ENCODE measurements at places on chromosomes 2 and 18.

- no peak for DNase-seq
These were observed 816.8 kb downstream of the TRIB2 start for GRCh38 chr2:13533524-13533922.

DNA sequence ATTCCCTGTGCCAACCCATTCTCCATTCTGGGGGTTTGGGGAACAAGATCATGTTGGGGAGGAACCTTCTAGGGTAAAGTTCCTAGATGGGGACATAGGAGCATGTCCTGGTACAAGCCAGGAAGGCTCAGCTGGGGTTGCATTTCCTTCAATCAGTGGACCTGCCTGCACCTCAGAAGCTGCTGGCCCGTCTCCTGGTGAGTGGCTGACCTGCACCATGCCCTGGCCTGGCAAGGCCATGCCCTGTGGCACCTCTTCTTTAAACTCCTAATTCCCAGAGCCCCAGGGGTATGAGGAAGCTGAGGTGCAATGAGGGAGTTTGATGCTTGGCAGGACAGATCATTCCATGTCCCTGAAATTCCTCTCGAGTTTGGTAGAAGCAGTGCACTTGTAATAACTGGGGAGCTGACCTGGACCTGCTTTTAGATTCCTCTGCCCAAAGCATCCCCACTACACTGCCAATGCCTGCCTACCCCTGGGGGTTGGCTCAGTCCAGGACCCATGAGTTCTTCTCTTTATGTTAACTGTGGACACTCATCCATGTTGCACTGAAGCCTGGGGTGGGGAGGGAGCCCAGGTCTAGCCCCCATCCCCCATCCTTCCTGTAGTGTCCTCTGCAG is 25.3 kb downstream of the MROH2A start:
- DNase-seq = no peak

DNA sequence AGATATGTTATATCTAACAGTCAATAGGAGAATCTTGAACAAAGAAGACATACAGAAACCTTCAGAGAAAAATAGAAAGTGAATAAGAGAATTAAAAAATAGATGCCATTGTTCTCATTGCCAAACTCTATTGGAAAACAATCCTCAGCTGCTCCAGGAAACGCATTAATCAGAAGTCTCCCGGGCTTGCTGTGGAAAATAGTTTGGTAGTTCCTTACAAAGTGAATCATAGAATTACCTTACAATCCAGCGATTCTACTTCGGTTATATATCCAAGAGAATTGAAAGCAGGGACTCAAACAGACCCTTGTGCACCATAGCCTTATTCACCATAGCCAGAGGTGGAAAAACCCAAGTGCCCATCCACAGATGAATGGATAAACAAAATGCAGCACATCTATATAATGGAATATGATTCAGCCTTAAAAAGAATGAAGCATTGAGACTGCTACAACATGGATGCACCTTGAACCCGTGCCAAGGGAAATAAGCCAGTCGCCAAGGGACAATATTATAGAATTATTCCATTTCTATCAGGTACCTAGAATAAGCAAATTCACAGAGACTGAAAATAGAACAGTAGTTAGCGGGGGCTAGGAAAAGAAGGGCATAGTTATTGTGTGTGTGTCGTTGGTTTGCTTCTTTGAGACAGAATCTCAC is 21.9 kb upstream of the CHRNA1 start:
- no peak for DNase-seq

DNA sequence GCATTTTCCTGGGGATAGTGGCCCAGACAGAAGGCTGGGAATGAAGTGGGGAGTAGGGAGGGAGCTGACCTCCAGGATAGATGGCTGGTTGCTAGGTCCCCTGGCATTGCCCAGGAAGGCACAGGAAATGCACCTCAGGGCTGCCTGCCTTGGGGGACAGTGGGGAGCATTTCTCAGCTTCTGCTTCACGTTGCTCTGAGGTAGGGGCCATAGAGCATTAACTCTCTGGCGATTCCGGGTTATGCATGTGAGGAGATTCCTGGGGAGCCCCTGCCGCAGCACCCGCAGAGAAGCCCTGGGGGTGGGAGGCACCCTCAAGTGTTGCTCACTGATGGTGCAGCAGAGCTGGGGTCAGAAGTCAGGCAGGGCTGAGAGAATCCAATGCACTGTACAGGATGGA is 256.5 kb downstream of the CYP26B1 start:
- DNase-seq = no peak

GRCh38 chr2:154603682-154604081 is 94.8 kb upstream of the KCNJ3 start:
- no peak for DNase-seq

DNA sequence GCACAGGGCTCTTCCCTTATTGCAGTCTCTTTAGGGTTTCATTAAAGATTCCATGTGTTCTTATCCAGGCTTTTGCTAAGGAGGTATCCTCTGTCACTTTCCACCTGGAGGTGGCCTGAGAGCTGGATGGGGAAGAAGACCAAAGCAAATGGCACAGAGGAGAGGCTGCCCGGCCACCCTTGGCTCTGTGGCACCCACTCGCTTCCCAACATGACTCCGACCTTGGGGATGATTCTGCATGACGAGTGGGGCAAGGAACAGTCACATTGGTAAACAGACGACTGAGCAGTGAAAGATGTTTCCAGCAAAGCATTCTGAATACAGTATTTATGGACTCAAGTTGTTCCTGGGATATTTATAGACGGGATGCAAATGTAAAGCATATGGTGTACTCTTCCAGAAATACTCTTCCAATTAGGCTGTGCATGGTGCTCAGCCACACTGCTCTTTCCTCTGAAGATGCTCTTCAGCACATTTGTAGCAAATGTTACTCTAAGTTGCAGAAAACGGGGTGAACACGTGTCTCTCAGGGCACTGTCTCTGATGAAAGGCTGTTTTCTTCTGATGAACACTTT is 377.1 kb upstream of the HS6ST1 start:
- DNase-seq = no peak

DNA sequence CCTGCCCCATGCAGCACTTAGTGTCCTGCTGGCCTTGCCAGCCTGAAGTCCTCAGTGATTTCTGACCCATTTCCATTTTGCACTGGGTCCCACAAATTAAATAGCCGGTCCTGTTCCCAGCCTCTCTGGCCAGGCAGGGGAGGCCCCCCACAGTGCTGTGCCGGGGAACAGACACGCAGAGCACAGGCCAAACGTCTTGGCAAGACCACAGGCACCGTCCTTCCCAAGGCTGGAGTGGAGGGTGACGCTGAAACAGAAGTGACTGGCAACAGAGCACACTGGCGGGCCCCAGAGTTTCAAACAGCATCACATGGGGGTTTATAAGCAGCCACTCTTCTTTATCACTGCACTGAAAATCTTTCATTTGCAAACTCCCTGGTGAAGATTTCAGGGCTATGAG is 52.2 kb downstream of the EDAR start:
- peak; percentile 9 for DNase-seq

DNA sequence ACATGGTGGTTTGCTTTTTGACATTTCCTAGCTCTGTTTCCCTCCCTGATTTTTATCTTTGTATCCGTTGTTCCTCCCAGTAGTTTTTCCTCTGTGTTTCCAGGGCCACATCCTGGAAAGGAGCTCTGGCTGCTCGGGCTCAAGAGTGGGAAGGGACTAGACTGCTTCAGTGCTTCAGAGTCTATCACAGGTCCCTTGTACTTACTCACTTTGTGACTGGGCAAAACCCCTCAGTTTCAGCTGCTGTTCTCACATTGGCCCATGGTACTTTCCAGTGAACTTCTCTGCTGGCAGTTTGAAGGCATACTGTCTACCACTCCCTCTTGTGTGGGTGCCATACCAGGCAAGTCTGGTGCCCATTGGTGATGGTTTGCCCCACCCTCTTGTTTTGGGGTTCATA is 7.5 kb upstream of the STAMBP start:
- DNase-seq = no peak

DNA sequence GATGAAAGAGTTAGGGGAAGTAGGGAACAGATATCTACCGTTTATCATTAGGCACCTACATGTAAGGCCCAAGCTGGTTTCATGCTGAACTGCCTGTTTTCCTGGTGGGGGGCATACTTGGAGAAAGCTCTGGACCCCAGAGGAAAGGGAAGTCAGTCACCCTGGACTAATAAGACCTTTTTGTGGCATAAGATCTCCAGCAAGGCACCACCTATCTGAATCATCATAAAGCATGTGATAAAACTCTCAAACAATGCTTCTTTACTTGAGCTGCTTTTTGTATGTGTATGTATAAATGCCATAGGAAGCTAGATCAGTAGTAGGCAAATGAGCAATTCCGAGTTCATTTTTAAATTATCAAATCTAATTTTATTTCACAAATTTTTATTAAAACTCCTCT is 104.8 kb downstream of the TANC1 start:
- DNase-seq = no peak

GRCh38 chr2:140797718-140798117 is 1333.1 kb downstream of the LRP1B start:
- no peak for DNase-seq

DNA sequence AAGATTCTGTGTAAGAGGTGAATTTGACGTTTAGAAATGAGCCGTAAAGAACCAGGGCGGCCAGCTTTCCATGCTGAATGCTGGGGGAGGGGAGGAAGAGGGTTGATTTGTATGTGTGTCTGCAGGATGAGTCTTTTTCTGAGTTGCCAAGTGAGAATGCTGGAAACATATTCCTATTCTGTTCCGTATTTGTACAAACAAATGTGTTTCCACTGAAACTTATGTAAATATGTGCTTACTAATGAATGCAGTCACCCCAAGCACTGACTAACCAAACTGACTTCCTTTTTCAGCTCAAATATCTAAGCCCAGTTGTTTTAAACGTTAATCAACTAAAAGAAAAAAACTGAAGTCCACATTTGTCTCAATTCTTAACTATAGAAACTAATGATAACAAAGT is 74.9 kb upstream of the APCDD1 start:
- no peak for DNase-seq

GRCh38 chr2:99336804-99337112 is 431 bp upstream of the EIF5B start:
- DNase-seq = no peak

- no peak for DNase-seq
These were observed 94.4 kb upstream of the HDAC4 start for GRCh38 chr2:239495175-239495574.

DNA sequence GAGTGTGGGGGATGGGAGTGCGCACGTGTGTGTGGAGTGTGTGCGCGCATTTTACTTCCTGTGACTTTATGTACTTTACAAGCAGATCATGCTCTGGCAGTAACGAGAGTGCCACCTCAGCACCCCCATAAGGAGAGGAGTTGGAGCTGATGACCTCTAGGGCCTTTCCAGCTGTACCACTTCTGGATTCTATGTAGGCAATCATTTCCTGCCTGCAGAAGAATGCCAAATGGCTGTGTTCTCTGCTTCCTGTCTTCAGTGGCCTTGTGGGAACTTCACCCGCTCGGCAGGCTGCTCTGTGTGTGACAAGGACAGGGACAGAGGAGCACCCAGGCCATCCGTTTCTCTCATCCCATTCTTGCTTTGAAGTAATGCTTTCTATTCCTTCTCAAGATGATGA is 22.8 kb upstream of the ZNF385B start:
- DNase-seq = no peak

- DNase-seq = no peak
These were observed 163.2 kb upstream of the CAVIN2 start for GRCh38 chr2:192010073-192010472.

DNA sequence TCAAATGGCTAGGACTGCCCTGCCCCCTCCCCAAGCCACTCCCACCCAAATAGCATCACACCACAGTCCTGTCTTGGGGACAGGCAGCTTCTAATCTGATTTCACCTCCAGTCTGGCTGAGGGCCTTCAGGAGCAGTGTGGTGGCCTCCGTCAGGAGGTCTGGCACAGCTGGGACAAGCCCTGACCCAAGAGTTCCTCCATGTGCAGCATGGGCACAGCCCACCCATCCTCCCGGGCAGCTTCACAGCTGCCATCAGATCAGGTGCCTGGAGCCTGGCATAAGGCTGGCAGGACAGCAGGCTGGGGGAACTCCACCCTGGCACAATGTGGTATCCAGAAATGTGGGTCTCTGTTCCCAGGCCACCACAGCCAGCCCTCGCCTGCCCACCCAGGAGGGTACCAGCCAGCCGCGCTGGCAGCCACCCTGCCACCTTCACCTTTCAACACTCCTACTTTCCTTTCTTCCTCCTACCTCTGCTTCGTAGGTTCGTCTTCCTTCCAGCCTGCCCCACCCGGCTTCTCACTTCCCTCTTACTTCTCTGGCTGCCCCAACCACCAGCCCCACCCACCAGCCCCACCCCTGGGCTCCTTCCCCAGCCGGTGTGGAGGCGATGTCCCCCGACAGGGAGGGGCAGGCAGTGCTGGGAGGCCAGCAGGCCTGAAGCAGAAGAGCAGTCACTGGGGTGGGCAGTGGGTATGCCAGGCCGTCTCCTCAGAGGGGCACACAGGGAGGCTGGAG is at the start of gene CAPG:
Gene CAPG (minus strand): TSS at position 522 of the 739 bp plus-strand sequence. CDS start 8,221 bp downstream, outside the sequence.
- no peak for DNase-seq

GRCh38 chr2:147860009-147860408 is 15.2 kb downstream of the ACVR2A start:
- no peak for DNase-seq

DNA sequence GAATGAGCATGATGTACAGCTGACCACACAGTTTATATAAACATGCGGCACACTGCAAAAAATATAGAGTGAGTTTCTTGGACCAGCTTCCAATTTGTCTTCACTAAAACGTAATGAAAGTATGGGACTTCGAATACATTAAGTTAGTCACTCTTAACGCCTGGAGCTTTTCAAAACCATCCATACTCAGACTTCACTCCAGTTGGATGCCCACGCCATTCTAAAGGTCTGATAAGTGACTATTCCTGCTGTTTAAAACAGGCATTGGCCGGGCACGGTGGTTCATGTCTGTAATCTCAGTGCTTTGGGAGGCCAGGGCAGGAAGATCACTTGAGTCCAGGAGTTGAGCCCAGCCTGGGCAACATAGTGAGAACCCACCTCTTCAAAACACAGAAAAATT is 84.6 kb downstream of the MYL12B start:
- no peak for DNase-seq

DNA sequence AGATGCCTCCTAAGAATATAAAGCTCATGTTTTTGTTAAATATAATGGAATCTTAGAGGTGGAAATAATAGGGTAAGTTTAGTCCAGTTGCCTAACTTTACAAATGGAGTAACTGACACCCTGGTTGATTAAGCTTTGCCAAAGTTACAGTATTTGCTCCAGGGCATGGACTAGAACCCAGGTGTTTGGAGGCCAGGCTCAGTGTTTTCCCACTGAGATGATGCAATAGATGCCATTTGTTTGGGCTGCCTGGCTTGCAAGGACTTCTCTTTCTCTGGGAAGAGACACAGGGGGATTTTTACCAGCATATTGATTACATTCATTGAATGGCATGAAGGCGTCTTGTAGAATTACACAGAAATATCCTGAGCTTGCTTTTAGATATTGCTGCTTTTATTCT is 397.8 kb downstream of the SLC4A3 start:
- no peak for DNase-seq

DNA sequence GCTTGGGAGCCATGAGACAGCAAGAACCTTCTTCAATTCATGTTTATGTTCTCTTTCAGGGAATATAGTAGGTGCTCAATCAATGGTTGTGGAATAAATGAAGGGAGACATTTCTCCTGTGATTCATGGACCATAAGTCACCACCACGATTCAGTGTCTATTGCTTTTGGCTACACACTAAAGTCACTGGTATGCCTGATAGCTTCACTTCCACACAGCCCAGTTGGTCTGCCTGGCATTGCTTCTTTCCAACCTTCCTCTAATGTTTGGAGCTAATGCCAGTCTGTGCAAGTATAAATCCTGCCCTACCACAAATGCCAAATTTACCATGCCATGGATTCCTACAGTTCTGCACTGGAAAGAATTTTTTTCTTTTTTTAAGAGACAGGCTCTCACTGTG is 1.3 kb upstream of the CXCR1 start:
- DNase-seq = no peak
